Gastroesophageal sphincter (tissue), 4 donors: ENCODE measurements at places on chromosomes 7 and 10. TPM values are rescaled to one million over a fixed set of nuclear protein-coding genes. Genes with fewer than 3 reads are reported as not detected.

DNA sequence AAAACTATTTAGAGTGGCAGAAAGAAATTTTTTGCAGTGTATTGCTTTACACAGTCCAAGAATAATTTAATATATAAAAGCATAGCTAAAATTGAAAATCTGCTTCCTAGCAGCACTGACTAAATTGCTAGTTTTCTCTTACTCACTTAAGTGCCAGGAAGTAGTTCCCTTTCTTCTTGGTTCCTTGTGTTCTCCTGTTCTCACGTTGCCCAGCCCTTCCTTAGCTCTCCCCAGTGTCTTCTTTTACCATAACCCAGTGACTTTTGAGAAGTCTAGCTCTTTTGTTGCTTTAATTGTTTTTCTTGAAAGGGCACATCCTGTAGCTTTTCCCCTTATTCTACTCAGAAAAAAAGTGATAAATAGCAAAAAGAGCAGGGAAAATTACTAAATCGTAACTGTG lies 215.5 kb downstream of the THSD7A start:
- no peak for ATAC-seq

SEMA4G gene
- total RNA-seq, result 1.9 TPM

DNA sequence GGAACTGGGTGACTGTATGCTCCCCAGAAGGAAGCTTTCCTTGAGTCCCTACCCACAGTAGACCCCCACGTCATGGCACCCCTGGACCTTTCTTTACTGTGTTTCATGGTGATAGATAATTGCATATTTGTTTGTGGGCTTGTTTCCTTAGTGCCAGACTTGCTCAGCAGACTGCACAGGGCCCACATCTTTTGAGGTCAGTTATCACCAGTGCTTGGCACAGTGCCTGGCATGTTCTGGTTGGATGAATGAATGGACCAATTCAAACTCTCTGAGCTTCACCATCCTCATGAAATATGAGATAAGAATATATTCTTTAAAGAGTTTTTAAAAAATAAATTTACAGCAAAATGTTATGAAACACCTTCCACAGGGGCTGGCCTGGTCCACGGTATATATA lies 78.4 kb upstream of the EMX2 start:
- ATAC-seq, result no peak

CCL24 gene
- total RNA-seq, result not detected

DIP2C gene
- 73.8 TPM for total RNA-seq

DNA sequence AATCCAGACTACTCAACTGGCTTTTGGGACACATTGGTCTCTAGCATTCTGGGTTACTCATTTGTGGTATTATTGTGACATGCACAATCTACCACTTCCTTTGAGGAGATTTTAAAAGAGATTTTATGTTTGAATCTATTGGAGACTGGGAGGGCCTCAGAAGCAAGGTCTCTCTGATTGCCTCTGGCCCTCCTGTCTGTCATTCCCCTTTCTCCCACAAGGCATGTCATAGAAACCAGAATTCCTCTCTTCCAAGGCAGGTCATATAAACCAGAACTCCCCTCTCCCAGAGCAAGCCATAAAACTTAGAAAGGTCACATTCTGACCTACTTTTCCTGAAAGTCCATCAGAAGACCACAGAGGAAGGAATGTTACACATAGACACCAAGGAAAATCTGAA lies 777.7 kb downstream of the PHTF2 start:
- no peak for ATAC-seq

- ATAC-seq, result no peak
Observed at GRCh38 chr10:86506499-86506898, 15.1 kb downstream of the WAPL start.

C10orf62 gene
- not detected for total RNA-seq

SDHAF3 gene
- total RNA-seq, result 8.5 TPM

MOGAT3 gene
- not detected for total RNA-seq

DENND2A gene
- 28.6 TPM for total RNA-seq

DNA sequence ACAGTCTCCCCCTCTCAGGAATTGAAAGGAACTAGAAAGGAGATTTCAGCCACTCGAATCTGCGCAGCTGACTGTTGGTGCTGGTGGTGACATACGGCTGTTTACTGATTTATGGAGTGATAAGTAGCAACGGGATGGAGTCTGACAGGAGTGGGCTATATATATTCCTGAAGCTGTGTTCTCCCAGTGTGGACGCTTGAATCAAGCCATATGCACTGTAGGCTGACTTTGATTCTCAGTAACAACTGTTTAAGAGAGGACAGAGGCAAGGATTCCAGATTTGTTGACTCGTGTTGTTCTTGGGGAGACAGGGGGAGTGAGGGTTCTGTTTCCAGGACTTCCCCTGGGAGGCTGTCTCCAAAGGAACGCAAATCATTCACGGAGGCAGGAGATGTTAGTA lies 260.1 kb upstream of the AUTS2 start:
- no peak for ATAC-seq

DOCK1 gene
- 52.4 TPM for total RNA-seq

DNA sequence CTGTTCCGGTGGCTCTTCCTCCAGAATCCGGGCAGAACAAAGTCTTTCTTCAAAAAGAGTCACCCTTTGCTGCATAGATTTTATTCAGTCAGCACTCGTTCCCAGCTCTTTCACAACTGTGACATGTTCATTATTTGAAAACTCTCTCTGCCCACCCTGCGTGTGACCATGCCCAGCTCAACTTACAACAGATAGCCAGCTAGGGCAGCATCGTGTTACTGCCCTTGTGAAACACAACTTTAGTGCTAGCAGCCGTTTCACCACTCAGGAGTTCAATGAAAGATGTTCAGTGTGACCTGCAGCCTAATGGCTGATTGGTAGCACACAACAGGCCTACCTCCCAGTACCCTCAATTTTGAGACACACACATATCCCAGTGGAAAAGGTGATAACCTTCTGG lies 57.9 kb downstream of the ZNF438 start:
- no peak for ATAC-seq

DNA sequence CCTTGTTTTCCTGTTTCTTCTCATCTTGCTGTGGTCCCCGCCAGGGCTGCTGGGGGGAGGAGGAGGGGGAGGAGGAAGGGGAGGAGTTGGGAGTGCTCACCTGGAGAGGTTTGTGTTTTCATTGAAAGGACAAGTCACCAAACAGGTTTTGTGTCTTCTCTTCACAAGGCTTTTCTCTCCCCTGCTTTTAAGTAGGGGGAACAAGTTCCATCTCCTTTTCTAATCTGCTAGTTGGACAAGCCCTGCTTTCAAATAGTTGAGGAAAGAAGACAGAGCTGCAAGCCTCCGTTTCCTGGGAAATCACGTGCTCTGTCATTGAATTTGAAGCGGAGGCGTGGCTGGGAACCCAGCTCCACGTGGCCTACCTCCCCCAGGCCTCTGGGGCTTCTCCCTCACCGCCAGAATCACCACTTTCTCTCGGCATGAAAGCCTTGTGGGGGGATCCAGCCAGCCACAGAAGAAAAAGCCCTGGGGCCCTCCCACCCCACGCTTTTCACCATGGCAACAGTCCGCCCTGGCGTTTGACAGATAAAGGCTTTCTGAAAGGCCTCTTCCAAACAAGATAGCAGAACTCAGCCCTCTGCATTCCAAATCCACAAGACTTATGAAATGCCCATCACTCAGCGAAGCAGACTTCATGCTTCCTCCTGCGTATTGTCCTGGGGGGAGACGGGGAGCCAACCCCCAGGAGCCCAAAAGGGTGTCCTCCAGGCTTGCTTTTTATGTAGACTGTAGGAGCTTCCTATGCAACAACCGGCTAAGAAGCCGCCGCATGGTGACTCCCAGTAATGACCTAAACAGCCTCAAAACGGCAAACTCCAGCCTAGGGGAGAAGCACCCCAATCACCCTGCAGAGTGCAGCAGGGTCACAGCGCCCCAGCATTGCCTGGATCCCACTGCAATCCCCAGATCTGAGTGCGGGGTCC lies 51.7 kb downstream of the PROSER2 start:
- no peak for ATAC-seq

DNA sequence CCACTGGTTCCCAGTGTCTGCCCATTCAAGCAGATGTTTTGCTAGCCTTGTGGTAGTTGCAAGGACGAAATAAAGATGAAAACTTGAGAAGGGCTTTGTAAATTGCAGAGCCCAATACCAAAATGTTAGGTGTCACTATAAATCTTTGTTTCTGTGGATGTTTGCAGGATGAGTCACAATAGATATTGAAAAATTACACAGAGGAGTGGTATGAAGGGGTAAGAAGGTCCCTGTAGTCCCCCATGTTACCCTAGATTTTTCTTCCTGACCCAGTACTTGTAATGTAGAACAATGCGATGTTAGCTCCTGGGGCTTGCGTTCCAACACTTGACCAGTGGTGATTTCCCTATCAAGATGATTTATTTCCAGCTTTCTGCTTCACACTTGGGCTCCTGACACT lies 102.6 kb upstream of the LYZL1 start:
- no peak for ATAC-seq

LAMB1 gene
- total RNA-seq, result 185 TPM

DNA sequence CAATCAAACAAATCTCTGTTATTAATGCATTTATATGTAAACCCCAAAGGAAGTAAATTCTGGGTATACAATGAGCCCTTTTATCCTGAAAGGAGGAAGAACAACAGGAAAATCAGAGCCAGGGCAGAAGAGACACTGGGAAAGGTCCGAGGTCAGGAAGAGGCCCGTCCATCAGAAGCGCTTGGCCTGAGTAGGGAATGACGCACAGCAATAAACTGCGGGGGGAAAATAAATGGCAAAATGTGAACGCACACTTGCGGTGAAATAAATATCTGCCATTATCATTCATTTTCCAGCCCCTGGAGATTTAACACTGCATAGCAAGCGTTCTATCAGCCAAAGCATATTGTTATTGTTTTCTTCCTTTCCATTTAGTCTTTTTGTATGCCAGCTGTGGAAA lies 243.4 kb downstream of the COBL start:
- ATAC-seq, result no peak

- no peak for ATAC-seq
Observed at GRCh38 chr10:94423627-94424026, 21.3 kb downstream of the TBC1D12 start.

PRPS1L1 gene
- total RNA-seq, result not detected

ARHGEF35 gene
- 3.2 TPM for total RNA-seq
